ENCODE measurements at places on chromosomes 3 and 15.

DNA sequence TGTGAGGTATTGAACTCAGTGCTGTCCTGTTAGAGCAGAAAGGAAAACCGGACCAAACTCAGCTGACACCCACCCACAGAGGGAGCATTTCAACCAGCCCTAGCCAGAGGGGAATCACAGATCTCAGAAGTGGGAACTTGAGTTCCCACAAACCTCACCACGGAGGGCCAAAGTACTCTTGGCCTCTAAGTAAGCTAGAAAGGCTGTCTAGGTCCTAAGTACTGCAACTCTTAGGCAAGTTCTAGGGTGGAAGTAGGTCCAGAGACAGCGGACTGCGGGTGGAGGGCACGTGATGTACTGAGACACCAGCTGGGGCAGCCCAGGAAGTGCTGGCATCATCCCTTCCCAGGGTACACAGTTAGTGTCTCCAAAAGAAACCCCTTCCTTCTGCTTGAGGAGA is 34.1 kb downstream of the EOMES start:
- no peak for DNase-seq
- H3K36me3 ChIP-seq: no peaks in the 10 kb centered on the region
- no peaks in the 10 kb centered on the region for H3K27me3 ChIP-seq
- H3K4me3 ChIP-seq: no peak overlapping the region
- H3K27ac ChIP-seq: no peak overlapping the region
- H3K4me1 ChIP-seq: no peaks in the 10 kb centered on the region

DNA sequence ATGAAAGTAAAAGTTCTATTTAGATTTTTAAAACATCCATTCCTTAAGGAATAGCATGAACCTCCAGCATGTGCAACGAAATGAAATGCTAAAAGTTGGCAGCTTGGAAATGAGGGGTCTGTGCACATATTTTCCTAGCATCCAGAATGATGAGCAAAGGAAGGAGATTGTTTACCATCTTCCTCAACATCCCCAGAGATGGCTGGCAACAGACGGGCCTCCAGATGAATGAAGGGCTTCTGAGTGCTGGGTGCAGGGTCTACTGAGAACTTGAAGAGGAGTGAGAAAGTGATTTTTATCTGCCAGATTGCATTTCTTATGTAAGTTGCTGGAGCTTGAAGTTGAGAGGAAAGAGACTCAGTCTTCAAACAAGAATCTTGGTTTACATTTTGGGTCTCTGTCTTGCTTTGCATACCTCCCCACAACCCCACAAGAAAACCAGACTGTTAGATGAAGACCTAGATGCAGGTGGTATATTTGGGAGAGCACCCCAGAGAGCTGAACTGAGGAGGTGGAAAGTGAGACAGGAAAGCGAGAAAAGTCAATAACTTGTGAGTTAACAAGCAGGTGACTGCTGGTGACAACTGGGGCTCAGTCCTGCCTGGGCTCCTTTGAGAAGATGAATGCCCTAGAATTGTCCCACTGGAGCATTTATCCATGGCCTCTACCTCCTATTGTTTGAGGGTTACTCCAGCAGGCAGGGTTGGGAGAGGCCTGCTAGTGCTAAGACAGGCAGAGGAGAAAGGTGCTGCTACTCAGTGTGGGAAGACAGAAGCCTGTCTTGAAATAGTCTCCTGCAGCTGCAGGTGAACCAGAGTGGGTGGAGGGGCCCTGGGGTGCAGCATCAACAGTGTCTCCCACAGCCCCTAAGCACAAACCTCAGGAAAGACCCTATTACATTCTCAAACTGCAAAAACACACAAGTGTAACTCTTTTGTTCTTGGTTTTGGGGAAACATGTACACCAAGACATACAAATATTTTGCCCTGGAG is 10.5 kb upstream of the CCK start:
- H3K4me3 ChIP-seq: no peak overlapping the region
- H3K4me1 ChIP-seq: no peaks in the 10 kb centered on the region
- H3K27ac ChIP-seq: no peak overlapping the region

DNA sequence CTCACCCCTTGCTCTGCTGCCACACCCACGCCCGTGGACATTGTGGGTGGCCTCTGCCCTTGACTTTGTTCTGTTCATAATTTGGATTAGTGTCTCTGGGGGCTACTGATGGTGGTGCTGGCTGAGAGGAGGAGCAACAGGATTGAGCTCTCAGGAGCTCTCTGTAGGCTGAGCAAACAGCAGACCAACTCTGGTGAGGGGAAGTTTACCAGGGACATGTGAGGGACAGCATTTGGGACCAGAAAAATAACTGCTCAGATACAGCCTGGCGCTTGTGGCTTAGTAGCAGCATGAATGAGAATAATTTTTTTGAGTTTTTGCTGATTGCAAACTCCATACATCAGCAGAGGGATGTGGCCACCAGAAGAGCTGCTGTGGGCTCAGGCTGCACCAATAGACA is 14.8 kb downstream of the PPCDC start:
- no peak overlapping the region for H3K27ac ChIP-seq
- no peak overlapping the region for H3K4me3 ChIP-seq
- DNase-seq: no peak
- no peaks in the 10 kb centered on the region for H3K36me3 ChIP-seq
- H3K4me1 ChIP-seq: peaks cover 27% of the 10 kb centered on the region

DNA sequence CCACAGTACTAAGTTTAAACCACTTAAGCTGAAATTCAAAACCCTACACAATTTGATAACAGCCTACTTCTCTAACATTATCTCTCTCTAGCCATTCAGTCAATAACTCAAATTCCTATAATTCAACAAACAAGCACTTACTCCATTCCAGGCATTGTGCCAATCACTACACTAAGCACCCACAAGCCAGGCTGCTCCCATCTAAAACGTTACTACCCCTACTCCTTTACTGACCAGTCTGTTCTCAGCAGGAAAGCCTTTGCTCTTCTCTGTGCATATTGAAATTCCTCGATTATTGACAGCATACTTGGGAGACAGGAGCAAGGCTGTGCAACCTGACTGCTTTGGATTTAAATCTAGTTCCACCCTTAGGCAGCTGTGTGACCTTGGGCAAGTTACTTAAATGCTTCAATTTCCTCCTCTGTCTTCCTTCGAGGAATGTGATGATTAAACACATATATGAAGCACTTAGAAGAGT is 177.2 kb upstream of the THBS1 start:
- no peak overlapping the region for H3K27ac ChIP-seq
- no peaks in the 10 kb centered on the region for H3K36me3 ChIP-seq
- DNase-seq: no peak
- H3K27me3 ChIP-seq: no peaks in the 10 kb centered on the region
- H3K4me3 ChIP-seq: no peak overlapping the region
- H3K4me1 ChIP-seq: peaks cover 7% of the 10 kb centered on the region

- H3K27ac ChIP-seq: peak overlapping the region; percentile 23
- H3K4me3 ChIP-seq: no peak overlapping the region
- H3K36me3 ChIP-seq: no peaks in the 10 kb centered on the region
- no peaks in the 10 kb centered on the region for H3K4me1 ChIP-seq
Measured at GRCh38 chr15:83694015-83694414, 40.1 kb downstream of the ADAMTSL3 start.

- H3K36me3 ChIP-seq: no peaks in the 10 kb centered on the region
- peak overlapping the region; percentile 44 for H3K27ac ChIP-seq
- H3K4me1 ChIP-seq: no peaks in the 10 kb centered on the region
- no peaks in the 10 kb centered on the region for H3K27me3 ChIP-seq
Measured at GRCh38 chr15:63396152-63396928, 14.7 kb upstream of the CA12 start.

DNA sequence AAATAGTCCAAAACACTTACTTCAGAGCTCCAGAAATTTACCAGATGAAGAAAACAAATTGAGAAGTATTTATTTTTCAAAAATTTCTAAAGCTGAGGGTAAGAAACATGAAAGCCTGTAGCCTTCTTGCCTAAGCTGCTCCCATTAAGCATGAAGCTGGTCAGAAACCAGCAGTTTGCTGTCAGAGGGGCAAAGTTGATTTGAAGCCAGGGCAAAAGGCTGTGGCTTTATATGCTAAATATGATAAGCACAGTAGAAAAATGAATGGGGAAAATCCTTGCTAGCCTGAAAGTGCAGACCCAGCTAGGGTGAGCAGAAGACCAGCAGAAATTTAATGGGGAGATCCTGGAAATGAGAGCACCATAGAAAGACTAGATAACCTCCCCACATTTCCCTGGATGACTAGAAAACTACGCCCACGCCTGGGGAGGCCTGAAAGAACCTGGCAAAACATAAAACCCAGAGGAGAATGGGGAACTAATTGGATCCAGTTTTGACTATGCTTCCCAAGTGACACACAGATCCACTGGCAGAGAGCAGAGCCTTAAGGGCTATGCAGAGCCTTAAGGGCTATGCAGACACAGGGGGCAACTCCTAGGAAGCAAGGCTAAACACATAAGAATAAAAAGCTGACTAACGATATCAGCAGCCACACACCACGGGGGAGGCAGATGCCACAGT is 43.0 kb upstream of the HEG1 start:
- no peak overlapping the region for H3K27ac ChIP-seq
- H3K36me3 ChIP-seq: no peaks in the 10 kb centered on the region
- no peaks in the 10 kb centered on the region for H3K27me3 ChIP-seq
- no peak overlapping the region for H3K4me3 ChIP-seq
- H3K4me1 ChIP-seq: no peaks in the 10 kb centered on the region

DNA sequence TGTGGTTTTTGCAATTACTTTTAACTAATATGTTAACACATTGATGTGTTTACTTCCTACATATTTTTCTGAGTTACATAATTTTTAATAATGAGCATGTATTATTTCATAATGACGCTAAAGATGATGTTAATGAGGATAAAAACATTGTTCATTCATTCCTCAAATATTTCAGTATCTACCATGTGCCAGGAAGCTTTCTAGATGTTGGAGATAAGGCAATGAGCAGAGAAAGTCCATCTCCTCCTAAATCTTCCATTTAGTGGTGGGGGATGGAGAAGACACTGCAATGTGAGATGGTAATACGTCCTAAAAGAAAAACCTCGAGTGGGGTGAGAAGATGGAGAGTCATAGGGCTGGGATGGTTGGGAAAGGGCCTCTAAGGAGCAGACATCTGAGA is 132.7 kb downstream of the MYLK start:
- no peak for DNase-seq
- peak overlapping the region; percentile 40 for H3K27ac ChIP-seq
- no peaks in the 10 kb centered on the region for H3K36me3 ChIP-seq

DNA sequence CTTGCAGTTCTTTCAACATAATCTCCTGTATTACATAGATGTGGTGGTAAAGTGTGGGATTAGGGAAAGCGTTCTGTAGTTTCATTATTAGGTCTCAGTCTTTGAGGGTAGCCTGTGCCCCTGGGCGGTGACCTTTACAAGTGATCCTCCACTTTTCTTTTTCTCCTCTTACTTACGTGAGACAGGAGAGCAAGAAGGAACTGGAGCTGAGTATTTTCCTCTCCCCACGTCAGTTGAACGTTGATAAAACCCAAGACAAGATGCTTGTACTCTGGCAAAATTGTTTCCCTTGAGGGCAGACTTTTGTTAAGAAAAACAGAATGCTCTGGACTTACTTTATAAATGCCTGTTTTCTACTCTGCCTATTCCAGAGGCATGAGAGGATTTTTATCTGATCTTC is 378.7 kb downstream of the ZNF385D start:
- no peak overlapping the region for H3K27ac ChIP-seq
- H3K4me3 ChIP-seq: no peak overlapping the region

GRCh38 chr3:148962513-148962912 is 28.8 kb upstream of the GYG1 start:
- no peaks in the 10 kb centered on the region for H3K4me1 ChIP-seq
- H3K27ac ChIP-seq: no peak overlapping the region
- peak; percentile 38 for DNase-seq

DNA sequence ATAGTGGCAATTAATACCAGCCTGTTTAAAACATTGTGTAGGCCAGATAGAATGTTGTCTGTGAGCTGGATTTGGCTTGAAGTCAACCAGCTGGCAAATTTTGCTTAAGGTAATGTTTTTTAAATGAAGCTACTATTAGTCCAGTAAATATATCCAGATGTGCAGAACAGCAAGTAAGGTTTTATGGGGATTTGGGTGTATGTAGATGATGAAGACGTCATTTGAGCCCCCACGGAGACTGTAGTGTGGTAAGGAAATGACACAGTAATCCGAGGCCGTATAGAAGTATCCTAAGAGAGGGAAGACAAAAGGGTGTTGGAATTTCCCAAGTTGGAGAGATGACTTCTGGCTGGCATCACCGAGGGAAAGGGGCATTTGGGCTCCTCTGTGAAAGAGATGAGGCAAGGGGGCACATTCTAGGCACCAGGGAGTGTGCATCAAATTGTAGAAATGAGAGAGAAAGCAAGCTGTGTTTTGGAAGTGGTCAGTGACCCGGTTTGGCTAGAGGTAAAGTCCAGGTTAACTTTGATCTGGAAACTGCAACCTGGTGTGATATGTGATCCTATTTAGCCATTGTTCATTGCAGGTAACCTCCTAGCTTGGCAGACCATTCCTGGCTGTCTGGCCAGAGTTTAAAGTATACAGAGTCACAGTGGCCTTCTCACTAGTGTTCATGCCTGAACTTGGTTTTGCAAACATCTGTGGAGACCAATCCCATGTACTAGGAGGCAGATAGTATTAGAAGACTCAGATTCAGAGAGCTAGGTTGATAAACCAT is 104.2 kb downstream of the ITPR1 start:
- no peak overlapping the region for H3K27ac ChIP-seq
- H3K36me3 ChIP-seq: no peaks in the 10 kb centered on the region
- H3K4me3 ChIP-seq: no peak overlapping the region

DNA sequence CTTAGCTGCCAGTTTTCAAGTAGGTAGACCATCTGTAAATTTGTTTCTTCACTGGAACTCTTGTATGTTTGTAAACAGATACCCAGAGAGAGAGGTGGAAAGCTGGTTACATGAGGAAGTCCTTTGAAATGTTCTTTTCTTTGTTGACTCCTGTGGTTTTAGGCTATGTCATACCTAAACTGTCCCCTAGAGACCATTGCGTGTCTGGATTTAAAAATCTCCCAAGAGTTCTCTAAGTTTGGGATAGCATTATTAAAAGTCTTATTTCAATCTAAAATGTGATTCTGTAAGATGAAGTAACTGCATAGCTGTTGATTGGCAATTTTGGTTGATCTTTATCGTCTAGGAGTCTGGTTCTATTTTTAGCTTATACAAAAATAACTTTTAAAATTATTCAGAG is 127.2 kb downstream of the GHSR start:
- no peak for DNase-seq
- H3K27me3 ChIP-seq: no peaks in the 10 kb centered on the region
- no peak overlapping the region for H3K4me3 ChIP-seq
- no peak overlapping the region for H3K27ac ChIP-seq

- H3K4me3 ChIP-seq: no peak overlapping the region
- no peaks in the 10 kb centered on the region for H3K27me3 ChIP-seq
- no peaks in the 10 kb centered on the region for H3K4me1 ChIP-seq
- H3K27ac ChIP-seq: no peak overlapping the region
- no peaks in the 10 kb centered on the region for H3K36me3 ChIP-seq
- DNase-seq: no peak
Measured at GRCh38 chr3:175214216-175214615, 355.1 kb downstream of the NAALADL2 start.

- no peak overlapping the region for H3K27ac ChIP-seq
- H3K4me1 ChIP-seq: no peaks in the 10 kb centered on the region
- no peaks in the 10 kb centered on the region for H3K36me3 ChIP-seq
Measured at GRCh38 chr3:157063469-157063868, 96.5 kb downstream of the CCNL1 start.

GRCh38 chr15:35932531-35932930 is 386.6 kb upstream of the DPH6 start:
- DNase-seq: no peak
- no peak overlapping the region for H3K27ac ChIP-seq
- H3K4me1 ChIP-seq: no peaks in the 10 kb centered on the region
- H3K36me3 ChIP-seq: no peaks in the 10 kb centered on the region
- no peaks in the 10 kb centered on the region for H3K27me3 ChIP-seq
- H3K4me3 ChIP-seq: no peak overlapping the region

All from upper lobe of left lung (tissue), 6 donors.